ENCODE measurements at places on chromosomes 6 and 20.

GRCh38 chr20:29741894-29742698 lies 1515.4 kb upstream of the DEFB115 start:
- DNase-seq: no peak

DNA sequence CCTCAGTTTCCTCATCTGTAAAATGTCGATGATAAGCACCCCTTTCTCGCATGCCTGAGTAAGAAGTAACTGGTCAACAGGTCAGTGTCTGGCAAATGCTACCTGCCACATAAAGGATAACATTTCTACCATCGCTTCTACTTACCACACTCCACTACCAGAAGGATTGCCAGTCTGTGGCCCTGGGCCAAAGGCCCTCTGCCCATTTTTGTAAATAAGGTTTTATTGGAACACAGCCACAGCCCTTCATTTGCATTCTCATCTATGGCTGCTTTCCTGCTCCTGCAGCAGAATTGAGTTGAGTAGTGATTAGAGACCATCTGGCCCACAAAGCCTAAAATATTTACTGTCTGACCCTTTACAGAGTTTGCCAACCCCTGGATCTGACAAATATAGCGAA lies 121.8 kb downstream of the TOX2 start:
- DNase-seq: no peak

- peak; percentile 39 for DNase-seq
Observed at GRCh38 chr20:56628015-56628872, 862 bp upstream of the TFAP2C start.

GRCh38 chr6:4384656-4385055 lies 249.3 kb upstream of the ECI2 start:
- DNase-seq: no peak

- DNase-seq: no peak
Observed at GRCh38 chr6:141677598-141678211, 455.0 kb upstream of the GJE1 start.

DNA sequence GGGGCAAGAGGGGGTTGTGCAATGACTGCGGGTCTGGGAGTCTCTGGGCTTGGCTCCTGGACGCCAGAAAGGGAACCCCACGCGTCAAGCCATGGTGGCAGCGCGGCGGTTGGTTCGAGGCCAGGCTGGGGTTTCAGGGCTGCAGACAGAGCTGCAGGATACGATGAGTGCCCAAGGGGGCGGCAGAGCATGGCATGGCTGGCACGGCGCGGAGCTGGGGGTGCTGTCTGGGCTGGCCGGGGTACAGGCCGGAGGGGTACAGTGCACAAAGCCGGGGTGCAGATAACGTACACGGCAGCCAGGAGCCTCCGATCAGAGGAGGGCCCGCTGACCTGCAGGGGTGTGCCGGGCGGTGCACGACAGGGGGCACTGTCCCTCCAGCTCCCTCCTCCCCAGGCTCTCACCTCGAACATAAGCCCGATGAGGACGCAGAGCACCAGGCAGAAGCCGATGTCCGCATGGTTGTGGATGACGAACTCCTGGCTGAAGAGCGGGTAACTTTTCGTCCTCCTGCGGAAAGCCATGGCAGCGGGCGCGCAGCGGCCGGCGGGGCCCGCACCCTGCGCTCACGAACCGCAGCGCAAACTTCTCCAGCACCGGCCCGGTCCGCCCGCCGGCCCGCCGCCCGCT lies 353 bp downstream of the TRAM2 start:
- DNase-seq: peak; percentile 67

GRCh38 chr6:148530976-148531375 lies 188.3 kb downstream of the SASH1 start:
- no peak for DNase-seq

DNA sequence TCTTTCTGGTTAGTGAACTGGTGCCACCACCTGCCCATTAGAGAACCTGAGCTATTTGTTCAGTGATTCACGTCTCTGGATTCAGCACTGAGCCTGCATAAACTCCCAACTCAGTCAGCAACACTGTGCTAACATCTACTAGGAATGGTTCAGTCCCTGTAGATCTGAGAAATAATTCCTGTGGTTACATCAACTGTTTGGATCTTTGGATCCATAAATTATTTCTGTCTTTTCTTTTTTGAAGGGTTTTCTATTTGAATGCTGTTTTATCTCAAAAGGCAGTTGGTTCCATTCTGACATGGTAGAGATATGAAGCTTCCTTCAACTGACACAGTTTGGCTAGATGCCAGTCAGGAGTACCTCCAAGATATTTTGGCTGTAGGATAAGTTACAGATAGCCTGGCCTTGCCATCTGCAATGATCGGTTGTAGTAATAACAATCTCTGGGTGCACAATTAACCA lies 125.9 kb downstream of the TRMT11 start:
- no peak for DNase-seq

All from activated naive CD8-positive, alpha-beta T cell treated with anti-CD3 and anti-CD28 coated beads, Interleukin-2, amount 10 ng/mL, durations not matched to agents 7 days and 5 days (primary cell).